ENCODE measurements at places on chromosomes 4 and X.
A peak's percentile ranks its signal among the peaks of the same experiment; 100 is the strongest.

- no peak for DNase-seq
- peaks cover 52% of the 10 kb centered on the region for H3K4me1 ChIP-seq
- H3K27me3 ChIP-seq, result no peaks in the 10 kb centered on the region
- peaks cover 8% of the 10 kb centered on the region for H3K36me3 ChIP-seq
Observed at GRCh38 chr4:7970361-7970946, 30.8 kb upstream of the AFAP1 start.

GRCh38 chr4:113659127-113659526, 102.4 kb downstream of the CAMK2D start:
- no peak overlapping the region for H3K27ac ChIP-seq
- H3K27me3 ChIP-seq, result no peaks in the 10 kb centered on the region
- H3K36me3 ChIP-seq, result peaks cover 2% of the 10 kb centered on the region
- H3K4me1 ChIP-seq, result peaks cover 22% of the 10 kb centered on the region
- no peak for DNase-seq
- H3K4me3 ChIP-seq, result no peak overlapping the region

DNA sequence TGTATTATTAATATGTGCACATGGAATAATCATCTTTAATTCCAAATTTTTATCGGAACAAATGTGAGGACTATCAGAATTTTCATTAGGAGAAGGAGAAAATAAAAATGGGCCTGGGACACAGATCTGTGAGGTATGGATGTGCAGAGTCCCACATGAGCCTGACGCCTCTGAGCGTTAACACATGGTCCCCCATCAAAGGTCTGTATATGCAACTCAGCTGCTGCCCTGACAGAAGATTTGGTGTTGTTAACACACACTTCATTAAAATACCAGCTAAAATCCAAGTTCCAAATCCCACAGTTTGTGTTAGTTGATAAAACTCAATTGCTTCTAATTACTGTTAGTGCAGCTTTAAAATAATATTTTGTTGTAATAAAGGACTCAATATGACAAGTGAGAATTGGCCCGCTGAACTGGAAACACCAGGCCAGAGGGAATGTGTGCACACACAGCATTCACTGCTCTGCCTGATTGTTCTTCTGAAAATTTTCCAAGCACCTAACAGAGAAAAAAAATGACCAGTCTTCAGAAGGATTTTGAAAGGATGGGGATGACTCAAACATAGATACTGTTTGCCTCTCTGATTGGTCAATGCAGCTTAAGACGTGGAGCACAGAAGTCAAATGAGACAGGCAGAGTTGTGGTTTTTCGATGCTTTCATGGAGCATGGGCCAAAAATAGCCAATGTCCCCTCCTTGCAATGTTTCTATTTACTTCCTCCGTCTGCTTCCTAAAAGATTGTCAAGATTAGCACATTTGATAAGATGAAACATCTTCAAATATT, 266.6 kb downstream of the NKX6-1 start:
- H3K36me3 ChIP-seq, result no peaks in the 10 kb centered on the region
- no peak overlapping the region for H3K4me3 ChIP-seq

GRCh38 chr4:82890528-82890900, 439 bp downstream of the SEC31A start:
- peaks cover 7% of the 10 kb centered on the region for H3K36me3 ChIP-seq
- DNase-seq, result no peak
- H3K4me1 ChIP-seq, result peaks cover 24% of the 10 kb centered on the region
- no peaks in the 10 kb centered on the region for H3K27me3 ChIP-seq
- H3K27ac ChIP-seq, result peak overlapping the region; percentile 96

DNA sequence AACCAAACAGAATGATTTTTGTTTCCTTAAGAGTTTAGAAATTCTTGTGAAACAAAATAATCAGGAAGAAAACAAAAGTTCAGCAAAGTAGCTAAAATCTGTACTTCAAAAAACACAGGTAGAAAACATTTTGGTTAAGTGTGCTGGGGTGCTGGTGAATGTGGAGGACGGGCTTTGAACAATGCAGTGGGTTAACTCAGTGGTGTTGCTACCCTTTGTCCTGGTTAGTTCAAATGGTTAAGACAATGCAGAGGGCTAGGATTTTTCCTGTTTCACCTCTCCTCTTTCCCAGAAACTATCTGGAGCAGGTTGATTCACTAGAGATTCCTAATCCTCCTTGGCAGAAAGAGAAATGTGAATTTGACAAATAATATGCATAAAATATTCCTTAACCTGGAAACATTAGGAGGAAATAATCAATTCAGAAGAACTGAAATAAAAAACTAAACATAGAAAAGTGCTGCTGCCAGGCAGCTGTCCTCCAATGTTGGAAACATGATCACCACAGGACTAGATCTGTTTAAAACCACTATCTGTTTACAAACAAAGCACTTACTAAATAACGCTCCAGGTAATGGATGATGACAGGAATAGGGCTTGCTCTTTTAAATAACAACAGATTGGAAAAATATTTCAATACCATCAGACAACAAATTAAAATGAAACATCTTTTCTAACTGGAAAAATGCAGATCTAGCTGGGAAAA, 148.9 kb downstream of the MAML3 start:
- no peak for DNase-seq
- H3K36me3 ChIP-seq, result no peaks in the 10 kb centered on the region
- H3K4me3 ChIP-seq, result no peak overlapping the region

- H3K4me3 ChIP-seq, result peak overlapping the region; percentile 70
- H3K27ac ChIP-seq, result no peak overlapping the region
- peaks cover 5% of the 10 kb centered on the region for H3K4me1 ChIP-seq
- no peaks in the 10 kb centered on the region for H3K27me3 ChIP-seq
Observed at GRCh38 chr4:82905205-82905604, 4.7 kb downstream of the THAP9 start.

DNA sequence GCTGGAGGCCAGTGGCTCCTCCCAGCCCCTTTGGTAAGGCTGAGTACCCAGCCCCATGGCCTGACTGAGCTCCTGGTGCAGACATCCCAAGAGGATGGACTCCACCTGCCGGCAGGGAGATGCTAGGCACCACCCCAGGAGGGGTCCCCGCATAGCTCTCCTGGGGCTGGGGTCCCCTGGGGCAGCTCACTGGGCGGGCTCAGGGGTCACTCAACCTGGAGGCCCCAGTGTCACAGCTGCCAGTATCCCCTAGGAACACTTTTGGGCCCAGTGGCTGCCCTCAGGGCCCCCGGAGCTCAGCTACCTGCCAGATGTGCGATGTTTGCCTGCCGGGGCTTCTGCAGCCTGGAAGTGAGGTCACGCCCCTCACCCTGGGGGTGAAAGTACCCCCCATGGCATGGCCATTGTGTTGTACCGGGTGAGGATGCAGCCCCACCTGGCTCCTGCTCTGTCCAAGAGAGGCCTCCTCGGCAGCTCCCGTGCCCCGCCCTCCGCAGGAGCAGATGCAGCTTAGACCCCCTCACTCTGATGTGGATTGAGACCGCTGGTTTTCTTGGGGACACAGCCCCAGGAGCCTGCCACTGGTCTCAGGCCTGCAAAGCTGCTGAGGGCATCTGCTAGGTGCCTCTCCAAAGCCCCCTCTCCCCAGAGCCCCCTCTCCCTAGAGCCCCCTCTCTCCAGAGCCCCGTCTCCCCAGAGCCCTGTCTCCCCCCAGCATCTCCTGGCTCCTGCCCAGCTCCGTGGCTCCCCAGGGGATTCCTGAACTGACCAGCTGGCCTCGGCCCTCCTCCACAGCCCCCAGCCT, 6.7 kb upstream of the HGFAC start:
- H3K27me3 ChIP-seq, result no peaks in the 10 kb centered on the region
- H3K4me1 ChIP-seq, result peaks cover 2% of the 10 kb centered on the region
- DNase-seq, result no peak
- no peak overlapping the region for H3K27ac ChIP-seq
- H3K4me3 ChIP-seq, result no peak overlapping the region

GRCh38 chrX:66039944-66040343, at the start of gene VSIG4:
TSS of gene VSIG4 (minus strand) at chrX:66040080. CDS start at chrX:66039998, 82 bp downstream.
- H3K27me3 ChIP-seq, result no peaks in the 10 kb centered on the region
- H3K36me3 ChIP-seq, result no peaks in the 10 kb centered on the region
- H3K27ac ChIP-seq, result no peak within 1 kb of the TSS
- DNase-seq, result no peak

GRCh38 chr4:47342796-47343195, 120.7 kb downstream of the COMMD8 start:
- DNase-seq, result no peak
- no peak overlapping the region for H3K27ac ChIP-seq
- H3K36me3 ChIP-seq, result no peaks in the 10 kb centered on the region
- H3K27me3 ChIP-seq, result peaks cover 28% of the 10 kb centered on the region

DNA sequence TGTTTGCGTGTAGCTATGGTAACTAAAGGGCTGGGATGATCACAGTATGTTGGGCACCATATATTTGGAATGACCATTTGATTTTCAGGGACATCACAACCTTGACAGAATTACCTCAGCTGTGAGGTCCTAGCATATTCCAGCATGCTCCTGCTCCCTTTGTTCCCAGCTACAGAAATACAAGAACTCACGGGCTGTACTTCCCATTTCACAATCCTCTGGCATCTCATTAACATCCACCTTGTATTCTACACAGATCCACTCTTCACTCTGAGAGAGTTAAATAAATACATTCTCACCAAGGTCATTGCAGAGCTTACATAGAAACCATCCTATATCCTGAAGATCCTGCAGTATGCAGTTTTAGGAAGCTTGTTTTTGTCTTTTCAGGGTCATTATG, 169.7 kb downstream of the FRMPD4 start:
- no peaks in the 10 kb centered on the region for H3K4me1 ChIP-seq
- no peak overlapping the region for H3K4me3 ChIP-seq
- DNase-seq, result no peak
- H3K36me3 ChIP-seq, result no peaks in the 10 kb centered on the region

- H3K27ac ChIP-seq, result no peak overlapping the region
- H3K4me1 ChIP-seq, result peaks cover 4% of the 10 kb centered on the region
- H3K4me3 ChIP-seq, result no peak overlapping the region
- H3K36me3 ChIP-seq, result peaks cover 11% of the 10 kb centered on the region
- DNase-seq, result no peak
Observed at GRCh38 chr4:8506373-8507195, 66.0 kb downstream of the TRMT44 start.

DNA sequence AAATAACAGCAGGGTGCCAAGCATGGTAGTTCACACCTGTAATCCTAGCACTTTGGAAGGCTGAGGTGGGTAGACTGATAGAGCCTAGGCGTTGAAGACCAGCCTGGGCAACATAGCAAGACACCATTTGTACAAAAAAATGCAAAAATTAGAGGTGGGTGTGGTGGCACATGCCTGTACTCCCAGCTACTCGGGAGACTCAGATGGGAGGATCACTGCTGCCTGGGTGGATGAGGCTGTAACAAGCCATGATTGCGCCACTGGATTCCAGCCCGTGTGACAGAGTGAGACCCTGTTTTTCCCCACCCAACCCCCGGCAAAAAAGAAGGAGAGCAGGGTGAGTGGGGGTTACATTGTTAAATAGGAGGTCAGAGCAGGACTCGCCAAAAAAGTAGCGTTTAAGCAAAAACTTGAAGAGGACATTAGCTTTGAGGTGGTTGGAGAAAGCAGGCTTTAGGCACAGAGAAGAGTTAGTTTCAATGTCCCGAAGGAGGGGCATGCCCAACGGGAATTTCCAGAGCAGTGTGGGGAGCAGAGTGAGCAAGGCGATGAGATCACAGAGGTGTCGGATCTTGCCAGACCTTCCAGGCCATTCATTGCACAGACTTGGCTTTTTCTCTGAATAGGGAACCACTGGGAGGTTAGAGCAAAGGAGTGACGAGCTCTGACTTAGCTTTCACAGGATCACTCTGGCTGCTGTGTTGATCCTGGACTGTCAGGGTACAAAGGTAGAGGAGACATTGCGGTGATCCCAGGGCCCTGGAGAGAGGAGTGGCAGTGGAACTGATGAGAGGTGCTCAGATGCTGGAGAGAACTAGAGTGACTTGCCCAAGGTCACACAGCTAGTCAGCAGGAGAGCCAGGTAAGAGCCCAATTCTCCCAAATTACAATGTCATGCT, 70.6 kb downstream of the TRAPPC11 start:
- H3K4me3 ChIP-seq, result no peak overlapping the region
- no peaks in the 10 kb centered on the region for H3K36me3 ChIP-seq
- no peak for DNase-seq
- no peaks in the 10 kb centered on the region for H3K4me1 ChIP-seq
- no peak overlapping the region for H3K27ac ChIP-seq

GRCh38 chr4:751676-752075, 46.0 kb downstream of the PCGF3 start:
- DNase-seq, result no peak
- no peak overlapping the region for H3K4me3 ChIP-seq
- H3K36me3 ChIP-seq, result peaks cover 2% of the 10 kb centered on the region
- no peaks in the 10 kb centered on the region for H3K27me3 ChIP-seq
- H3K27ac ChIP-seq, result no peak overlapping the region
- peaks cover 10% of the 10 kb centered on the region for H3K4me1 ChIP-seq

DNA sequence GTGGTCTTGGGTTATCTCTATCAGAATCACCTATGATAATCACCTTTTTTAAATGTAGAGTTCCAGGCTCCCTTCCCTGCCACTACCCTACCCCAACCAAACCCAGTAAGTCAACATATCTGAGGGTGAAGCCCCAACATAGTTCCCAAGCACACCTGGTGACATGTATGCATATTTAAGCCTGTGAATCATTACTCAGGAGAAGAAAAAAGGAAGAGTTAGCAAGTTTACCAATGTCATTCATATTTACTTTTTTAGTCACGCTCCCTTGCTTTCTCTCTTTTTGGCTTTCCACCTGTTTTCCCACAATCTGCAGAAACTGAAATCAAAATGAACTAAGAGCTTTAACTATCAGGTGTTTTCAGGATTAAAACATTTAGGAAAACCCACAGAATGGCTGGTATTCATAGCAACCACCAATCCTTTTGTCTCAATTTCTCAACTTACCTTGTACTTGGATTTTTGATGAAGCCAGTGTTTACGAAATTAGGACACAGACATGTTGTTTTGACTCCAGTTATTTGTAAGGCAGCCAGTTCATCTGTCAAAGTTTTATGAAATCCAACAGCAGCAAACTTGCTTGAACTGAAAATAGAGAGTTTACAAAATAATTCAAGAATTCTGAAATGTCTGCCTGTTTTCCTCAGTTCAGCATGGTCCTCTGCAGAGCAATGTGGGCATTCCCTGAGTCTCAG, 34.0 kb downstream of the HSD17B11 start:
- no peak overlapping the region for H3K27ac ChIP-seq
- no peaks in the 10 kb centered on the region for H3K27me3 ChIP-seq
- peaks cover 2% of the 10 kb centered on the region for H3K36me3 ChIP-seq
- no peak overlapping the region for H3K4me3 ChIP-seq

DNA sequence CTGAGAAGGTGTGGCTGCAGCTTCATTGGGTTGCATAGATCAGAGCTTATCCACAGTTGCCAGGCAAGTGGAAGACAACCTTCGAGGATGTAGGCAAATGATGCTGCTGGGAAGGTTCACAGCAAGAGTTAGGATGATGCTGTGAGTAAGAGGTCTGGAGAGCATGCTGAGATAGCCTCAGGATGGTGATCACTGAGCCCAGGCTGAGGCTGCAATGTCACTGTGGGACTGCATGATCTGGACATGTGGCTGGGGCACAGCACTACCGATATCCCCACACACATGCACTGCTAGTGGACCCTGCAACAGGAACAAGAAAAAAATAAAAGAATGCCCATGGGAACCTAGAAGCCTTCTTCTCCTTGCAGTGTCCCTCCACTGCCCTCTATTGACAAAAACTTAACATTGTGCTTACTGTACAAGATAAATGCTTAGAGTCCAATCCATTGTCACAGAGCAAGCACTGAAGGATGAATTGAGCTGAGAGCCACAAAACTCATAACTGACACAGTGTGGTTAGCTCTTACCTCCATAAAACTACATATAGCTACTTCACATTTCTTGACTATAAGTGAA, 105.6 kb downstream of the CNKSR2 start:
- no peaks in the 10 kb centered on the region for H3K4me1 ChIP-seq
- H3K27ac ChIP-seq, result no peak overlapping the region
- H3K36me3 ChIP-seq, result no peaks in the 10 kb centered on the region
- H3K4me3 ChIP-seq, result no peak overlapping the region

- H3K4me1 ChIP-seq, result no peaks in the 10 kb centered on the region
- DNase-seq, result no peak
- H3K27me3 ChIP-seq, result no peaks in the 10 kb centered on the region
- H3K4me3 ChIP-seq, result no peak overlapping the region
- H3K27ac ChIP-seq, result no peak overlapping the region
Observed at GRCh38 chrX:25527596-25527995, 511.8 kb upstream of the ARX start.
